Ovary (tissue), 10 donors: ENCODE measurements at places on chromosomes 2 and 18.

- H3K4me3 ChIP-seq, result no peak overlapping the region
- no peaks in the 10 kb centered on the region for H3K4me1 ChIP-seq
- no peaks in the 10 kb centered on the region for H3K27me3 ChIP-seq
- H3K36me3 ChIP-seq, result no peaks in the 10 kb centered on the region
These were observed 45.6 kb downstream of the C1QL2 start for GRCh38 chr2:119112770-119113488.

GRCh38 chr2:128589681-128590080 is 271.0 kb upstream of the HS6ST1 start:
- no peaks in the 10 kb centered on the region for H3K27me3 ChIP-seq
- H3K27ac ChIP-seq, result no peak overlapping the region
- no peaks in the 10 kb centered on the region for H3K36me3 ChIP-seq
- DNase-seq, result no peak
- H3K4me1 ChIP-seq, result no peaks in the 10 kb centered on the region

DNA sequence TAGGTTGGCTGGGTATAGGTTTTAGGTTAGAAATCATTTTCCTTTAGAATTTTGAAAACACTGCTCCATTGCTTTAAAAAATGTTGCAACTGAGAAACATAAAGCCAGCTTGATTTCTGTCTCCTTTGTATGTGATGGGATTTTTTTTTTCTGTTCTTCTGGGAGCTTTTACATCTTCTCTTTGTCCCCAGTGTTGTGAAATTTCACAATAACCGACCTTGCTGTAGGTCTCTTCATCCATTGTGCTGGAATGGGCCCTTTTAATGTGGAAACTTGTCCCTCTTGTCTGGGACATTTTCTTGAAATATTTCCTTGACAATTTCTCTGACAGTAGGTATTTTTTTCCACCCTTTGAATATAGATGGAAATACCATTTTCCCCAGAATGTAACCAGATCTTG is 44.0 kb upstream of the LAPTM4A start:
- H3K4me1 ChIP-seq, result peaks cover 5% of the 10 kb centered on the region
- H3K36me3 ChIP-seq, result no peaks in the 10 kb centered on the region
- no peak overlapping the region for H3K4me3 ChIP-seq
- H3K27me3 ChIP-seq, result no peaks in the 10 kb centered on the region
- DNase-seq, result no peak
- H3K27ac ChIP-seq, result no peak overlapping the region

GRCh38 chr2:138648606-138649005 is 131.6 kb downstream of the NXPH2 start:
- no peaks in the 10 kb centered on the region for H3K36me3 ChIP-seq
- H3K4me1 ChIP-seq, result no peaks in the 10 kb centered on the region
- no peak overlapping the region for H3K4me3 ChIP-seq
